ENCODE measurements at places on chromosomes 11 and 22.

DNA sequence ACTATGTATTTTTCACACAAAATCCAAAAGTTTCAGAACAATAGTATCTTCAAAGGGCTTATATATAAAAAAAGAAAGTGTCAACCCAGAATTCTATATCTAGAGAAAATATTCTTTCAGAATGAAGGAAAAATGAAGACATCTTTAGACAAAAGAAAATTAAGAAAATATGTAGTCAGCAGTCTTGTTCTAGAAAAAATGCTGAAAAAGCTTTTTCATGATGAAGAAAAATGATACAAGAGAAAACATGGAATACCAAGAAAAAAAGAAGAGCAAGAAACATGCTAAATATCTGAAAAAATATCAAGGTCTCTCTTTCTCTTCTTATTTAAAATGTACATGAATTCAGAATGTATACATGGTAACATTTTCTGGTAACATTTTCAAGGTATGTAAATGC lies 816.8 kb upstream of the FAT3 start:
- DNase-seq: no peak

DNA sequence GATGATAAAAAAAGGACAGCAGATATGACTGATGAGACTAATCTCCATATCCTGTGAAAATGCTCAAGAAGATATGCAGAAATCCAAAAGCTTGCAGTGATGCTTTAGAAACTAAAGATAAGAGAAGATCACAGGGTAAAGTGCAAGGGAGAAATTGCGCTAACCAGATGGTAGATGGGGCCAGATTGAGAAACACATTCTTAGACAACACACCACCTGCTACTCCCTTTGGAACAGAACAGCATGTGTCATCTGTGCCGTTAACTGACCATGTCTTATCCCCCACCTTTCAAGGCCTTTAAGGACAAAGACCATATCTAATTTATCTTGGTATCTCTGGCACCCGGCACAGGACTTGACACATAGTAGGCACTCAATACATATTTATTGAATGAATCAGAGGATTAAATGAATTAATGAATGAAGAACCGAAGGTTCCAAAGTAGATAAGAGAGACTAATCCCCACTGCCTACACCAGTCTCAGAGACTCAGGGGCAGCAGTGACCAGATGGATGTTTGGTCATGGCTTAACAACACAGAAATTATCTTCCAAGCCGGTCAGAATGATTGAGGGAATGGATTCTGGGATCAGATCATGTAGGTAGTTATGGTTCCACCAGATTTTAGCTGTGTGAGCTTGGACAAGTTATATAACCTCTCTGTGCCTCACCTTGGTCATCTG lies 12.3 kb upstream of the P2RY2 start:
- DNase-seq: no peak

- no peak for DNase-seq
Observed at GRCh38 chr11:22341588-22341931, 3.4 kb downstream of the SLC17A6 start.

DNA sequence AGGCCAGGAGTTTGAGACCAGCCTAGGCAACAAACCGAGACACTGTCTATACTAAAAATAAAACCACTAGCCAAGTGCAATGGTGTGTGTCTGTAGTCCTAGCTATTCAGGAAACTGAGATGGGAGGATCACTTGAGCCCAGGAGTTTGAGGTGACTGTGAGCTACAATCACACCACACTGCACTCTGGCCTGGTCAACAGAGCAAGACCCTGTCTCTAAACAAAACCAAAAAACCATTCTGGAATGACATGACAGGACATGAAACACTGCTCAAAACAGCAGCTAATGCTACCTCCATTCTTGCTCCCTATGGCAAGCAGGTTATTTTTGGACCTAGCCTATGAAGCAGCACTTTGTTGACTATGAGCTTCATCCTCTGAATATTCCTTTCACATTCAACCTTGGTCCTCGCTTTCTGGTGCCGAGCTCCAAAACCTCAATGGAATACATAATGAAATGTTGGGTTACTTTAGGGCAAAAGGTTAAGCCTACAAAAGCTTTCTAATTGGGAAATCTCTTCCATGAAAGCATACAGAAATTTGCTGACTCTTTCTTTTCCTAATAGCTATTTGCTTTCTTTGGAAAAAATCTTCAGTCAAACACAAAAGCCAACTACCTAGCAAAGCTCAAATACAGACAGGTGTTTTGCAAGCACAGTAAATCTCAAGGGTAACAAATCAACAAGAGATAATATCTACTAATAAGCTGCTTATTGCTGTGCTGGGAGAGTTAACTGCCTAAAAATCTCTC lies 21.1 kb downstream of the SIK3 start:
- DNase-seq: no peak

DNA sequence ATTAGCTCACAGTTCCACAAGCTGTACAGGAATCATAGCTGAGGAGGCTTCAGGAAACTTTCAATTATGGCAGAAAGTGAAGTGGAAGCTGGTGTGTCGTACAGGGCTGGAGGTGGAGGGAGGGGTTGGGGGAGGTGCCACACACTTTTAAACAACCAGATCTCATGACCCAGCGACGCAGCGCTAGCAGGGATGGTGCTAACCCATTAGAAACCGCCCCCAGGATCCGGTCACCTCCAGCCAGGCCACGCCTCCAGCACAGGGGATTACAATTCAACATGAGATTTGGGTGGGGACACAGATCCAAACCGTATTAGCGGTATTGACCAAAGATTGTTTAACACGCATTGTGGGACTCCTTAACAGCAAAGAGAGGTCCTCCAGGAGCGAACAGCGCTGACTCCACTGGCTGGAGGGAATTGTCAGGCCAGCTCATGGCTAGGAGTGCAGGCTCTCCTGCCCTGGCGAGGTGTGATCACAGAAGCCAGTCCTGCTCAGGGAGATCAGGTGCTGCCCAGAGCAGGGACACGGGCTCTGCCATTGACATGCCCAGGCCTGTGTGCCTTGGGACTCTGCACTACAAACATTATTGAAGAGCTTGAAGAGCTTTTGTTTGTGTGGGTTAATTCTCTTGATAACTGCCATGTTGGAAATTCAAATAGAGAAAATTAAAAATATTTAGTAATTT lies 215.3 kb downstream of the TBC1D22A start:
- DNase-seq: no peak

- no peak for DNase-seq
Observed at GRCh38 chr11:12540075-12540680, 134.0 kb upstream of the TEAD1 start.

DNA sequence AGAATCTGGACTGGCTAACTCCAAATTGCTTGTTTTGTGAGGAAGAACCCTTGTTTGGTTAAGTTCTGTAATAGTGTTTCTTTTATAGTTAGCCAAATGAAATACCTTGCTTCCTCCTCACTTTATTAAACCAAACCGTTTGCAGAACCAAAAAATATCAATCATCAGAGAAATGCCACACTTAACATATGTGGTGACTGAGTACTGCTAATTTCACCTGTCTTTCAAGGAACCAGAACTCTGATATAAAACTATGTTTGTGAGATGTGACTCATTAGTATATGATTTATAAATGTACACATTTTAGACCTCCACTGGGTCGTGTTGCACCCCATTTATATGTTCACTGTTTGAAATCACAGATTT lies 119.9 kb downstream of the PGR start:
- DNase-seq: no peak

- DNase-seq: no peak
Observed at GRCh38 chr22:19411690-19412045, 19.9 kb downstream of the HIRA start.

GRCh38 chr11:2554338-2555207 lies 109.8 kb downstream of the KCNQ1 start:
- no peak for DNase-seq

- DNase-seq: no peak
Observed at GRCh38 chr11:90849312-90849711, 626.5 kb upstream of the CHORDC1 start.

DNA sequence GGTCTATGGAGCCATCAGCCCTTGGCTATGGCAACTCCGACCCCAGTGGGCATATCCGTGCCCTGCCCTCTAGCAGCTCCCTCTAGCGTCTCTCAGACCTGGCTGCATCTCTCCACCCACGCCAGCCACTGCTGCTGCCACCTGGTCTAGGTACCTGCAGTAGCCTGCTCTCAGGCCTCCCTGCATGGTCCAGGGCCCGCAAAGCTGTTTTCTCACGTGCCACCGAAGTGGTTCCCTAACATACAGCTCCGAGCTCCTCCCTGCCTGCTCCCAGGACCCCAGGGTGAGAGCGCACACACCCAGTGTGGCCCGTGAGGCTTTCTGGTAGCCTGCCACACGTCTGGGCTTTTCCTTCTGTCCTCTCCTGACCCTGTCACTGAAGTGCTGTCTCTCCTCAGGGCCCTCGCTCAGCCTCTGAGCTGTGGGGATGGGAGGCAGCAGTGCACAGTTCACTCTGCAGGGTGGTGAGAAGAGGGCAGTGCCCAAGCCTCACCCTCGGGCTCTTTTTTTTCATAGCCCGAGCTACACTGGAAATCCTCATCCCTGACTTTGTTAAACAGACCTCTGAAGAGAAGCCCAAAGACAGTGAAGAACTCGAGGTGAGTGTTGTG lies 14.3 kb downstream of the DGCR8 start:
- no peak for DNase-seq

DNA sequence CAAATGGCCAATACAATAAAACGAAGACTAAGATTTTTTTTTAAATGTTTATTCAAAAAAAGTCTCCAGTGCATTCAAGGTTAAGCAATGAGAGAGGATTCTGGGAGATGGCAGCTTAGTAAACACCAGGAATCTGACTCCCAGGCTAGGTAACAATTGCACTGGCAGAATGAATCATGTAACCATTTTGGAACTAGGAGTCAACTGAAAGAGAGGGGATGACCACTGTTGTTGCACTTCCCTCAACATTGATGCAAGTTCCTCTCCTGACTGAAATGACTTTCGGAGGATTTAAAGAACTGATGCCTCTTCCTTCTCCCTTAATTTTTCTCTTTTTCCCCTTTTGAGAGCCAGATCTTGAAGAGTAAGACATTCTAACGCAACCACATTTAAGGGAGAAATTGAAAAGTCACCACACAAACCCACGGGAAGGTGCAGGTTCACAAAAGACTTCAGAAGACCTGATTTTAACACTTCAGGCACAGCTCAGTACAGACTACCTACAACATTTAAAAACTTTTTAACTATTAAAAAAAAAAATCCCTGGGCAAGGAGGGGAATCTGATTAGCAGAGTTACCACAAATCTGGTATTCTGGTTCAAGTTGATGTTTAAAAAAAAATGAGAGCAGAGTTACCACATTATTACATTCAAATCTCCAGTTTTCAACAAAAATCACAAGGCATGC lies 56.8 kb downstream of the FCHSD2 start:
- DNase-seq: no peak

DNA sequence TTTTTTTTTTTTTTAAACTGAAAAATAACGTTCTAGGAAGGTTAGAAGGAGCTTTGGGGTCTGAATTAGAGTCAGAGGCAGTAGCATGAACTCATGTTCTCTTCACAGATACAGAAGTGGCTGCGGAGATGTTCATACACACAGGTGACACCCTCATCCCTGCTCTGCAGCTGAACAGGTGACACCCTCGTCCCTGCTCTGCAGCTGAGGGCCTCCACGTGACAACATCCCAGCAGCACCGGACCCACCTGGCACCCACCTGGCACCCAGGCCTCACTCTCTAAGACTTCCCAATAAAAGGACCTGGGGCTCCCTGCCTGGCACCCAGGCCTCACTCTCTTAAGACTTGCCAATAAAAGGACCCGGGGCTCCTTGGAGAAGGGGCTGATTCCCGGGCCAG lies 19.8 kb downstream of the DRD4 start:
- no peak for DNase-seq

DNA sequence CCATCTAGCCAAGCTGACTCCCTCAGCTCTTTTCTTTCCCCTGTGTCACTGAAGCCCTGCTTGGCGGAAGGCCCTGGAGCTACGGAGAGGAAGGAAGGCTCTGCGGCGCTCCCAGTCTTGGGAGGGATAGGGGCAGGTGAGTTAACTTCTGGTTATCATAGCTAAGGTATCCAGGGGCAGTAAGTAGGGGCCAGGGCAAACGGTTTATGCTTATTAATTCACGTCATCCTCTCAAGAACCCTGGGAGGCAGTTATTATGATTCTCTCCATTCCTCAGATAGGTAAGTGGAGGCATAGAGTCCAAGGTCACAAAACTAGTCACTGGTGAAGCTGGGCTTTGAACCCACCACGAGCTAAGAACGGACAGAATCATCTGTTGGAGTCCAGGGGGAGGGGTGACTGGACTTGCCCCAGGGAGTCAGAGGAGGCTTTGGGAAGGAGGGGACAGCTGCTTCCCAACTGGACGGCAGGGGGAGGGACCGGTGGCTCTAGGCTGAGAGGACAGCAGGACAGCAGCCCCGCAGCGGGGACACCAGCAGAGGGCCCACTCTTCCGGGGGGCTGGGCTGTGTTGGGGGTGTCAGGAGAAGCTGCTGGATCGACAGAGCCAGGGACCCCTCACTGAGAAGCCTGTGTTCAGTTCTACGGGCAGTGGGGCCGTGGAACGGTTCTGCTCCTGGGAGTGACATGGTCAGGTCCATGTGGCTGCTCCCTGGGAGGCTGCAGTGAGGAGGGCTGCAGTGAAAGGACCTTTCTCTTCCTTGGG lies 3.5 kb downstream of the BAIAP2L2 start:
- no peak for DNase-seq

GRCh38 chr11:117705866-117706265 lies 91.2 kb downstream of the DSCAML1 start:
- no peak for DNase-seq

DNA sequence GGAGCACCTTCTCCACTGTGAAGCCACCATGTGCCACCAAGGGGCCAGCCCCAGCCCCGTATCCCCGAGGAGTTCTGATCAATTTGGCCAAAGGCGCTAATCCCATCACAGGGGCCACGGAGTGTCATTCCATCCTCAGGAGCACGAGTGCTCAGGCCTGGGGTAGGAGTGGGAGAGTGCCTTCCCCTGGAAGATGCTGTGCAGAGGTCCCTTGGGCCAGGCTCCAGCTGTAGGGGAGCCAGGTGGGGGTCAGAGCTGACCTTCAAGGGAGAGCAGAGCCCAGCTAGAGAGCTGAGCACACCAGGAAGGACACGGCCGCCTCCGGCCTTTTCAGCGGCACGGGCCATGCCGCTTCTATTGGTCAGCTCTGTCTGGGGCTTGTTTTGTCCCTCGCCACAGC lies 1459.9 kb downstream of the BRD1 start:
- DNase-seq: no peak

DNA sequence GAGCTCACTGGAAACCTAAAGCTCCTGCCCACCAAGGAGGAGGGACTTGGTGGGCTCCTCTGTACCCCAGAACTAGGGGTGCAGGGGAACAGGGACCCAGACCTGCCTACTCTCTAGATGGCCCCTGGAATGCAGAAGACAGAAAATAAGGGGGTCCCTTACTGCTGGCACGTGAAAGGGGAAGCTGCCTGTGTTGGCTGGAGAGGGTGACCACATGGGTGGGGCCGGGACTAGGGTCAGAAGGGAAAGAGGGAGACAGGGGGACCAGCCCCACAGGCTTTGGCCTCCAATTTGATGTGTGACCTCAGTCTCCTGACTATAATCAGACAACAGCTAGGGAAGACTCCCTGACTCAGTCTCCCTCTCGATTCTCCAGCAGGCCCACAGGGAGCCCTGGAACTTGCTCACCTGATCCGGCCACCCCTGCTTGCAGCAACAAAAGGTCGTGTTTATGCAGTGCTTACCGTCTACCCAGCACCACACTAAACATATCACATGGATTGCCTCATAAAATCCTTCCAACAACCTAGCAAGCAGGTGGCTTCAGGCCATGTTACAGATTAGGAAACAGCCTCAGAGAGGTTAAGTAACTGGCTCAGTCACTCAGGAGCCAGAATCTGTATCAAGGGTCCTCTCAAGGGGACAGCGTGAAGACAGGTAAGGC lies 10.2 kb downstream of the ARAP1 start:
- no peak for DNase-seq

- no peak for DNase-seq
Observed at GRCh38 chr11:91871791-91872190, 352.8 kb upstream of the FAT3 start.

All from activated naive CD8-positive, alpha-beta T cell treated with anti-CD3 and anti-CD28 coated beads, Interleukin-2, amount 50 U/mL, for 24 hours (primary cell).